ENCODE measurements at places on chromosomes 2 and 18. TPM values are rescaled to one million over a fixed set of nuclear protein-coding genes. Genes with fewer than 3 reads are reported as not detected.

Gene SERPINB3
- not detected for total RNA-seq

DNA sequence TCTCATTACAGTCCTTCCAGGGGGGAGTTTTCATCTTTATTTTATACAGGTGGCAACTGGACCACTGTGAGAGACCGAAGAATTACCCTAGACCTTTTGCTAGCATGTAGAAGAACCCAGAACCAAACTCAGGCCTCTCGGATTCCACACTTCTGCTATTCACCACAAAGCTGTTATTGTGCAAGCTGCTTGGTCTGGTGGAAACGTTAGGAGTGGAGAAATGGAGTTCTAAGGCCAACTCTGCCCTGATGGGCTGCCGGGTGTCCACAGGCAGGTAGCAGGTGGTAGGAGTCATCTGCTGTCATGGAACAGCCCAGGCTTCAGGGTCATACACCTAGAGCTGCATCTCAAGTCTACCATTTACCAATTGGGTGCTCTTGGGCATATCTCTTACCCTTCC, 218.8 kb downstream of the BCL11A start:
- no peaks in the 10 kb centered on the region for H3K4me1 ChIP-seq
- no peaks in the 10 kb centered on the region for H3K27me3 ChIP-seq
- no peak overlapping the region for H3K27ac ChIP-seq
- H3K36me3 ChIP-seq: no peaks in the 10 kb centered on the region

- no peaks in the 10 kb centered on the region for H3K4me1 ChIP-seq
- H3K36me3 ChIP-seq: no peaks in the 10 kb centered on the region
- no peak for DNase-seq
- no peak overlapping the region for H3K27ac ChIP-seq
These were observed 321.8 kb upstream of the CWC22 start for GRCh38 chr2:180328795-180329422.

Gene TRABD2A
- 11.8 TPM for total RNA-seq

DNA sequence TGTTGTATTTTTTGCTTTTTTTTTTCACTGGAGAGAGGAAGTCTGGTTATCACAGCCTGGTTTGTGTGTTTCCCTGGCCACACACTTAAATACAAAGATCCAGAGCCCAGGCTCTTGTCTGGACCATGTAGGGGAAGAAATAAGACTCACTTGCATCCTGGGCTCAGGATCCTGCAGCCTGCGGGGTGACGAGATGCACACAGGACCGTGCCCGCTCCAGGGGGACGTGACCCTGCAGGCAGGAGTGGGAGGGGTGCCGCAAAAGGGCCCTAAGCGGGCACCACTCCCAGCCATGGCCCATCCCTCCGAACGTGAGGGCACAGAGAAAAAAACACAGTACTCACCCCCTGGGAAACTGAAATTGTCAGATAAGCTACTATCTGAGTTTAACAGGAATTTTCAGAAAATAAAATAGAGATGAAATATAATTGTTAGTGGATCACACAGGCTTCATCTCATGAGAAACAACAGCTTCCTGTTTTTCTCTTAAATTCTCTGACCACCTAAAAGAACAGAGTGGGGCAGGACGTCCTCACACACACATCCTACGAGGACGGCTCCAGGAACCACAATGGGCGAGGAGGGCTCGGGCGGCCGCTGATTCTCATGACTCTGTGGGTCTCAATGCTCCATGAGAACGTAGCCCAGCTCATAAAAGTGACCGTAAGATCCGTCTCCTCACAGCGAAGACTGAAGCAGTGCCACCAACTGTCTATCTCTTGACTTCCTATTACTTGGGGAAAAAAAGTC, 142.6 kb upstream of the ALKAL2 start:
- no peaks in the 10 kb centered on the region for H3K27me3 ChIP-seq
- DNase-seq: no peak
- no peak overlapping the region for H3K27ac ChIP-seq
- H3K4me3 ChIP-seq: no peak overlapping the region

Gene CHST9
- not detected for total RNA-seq

DNA sequence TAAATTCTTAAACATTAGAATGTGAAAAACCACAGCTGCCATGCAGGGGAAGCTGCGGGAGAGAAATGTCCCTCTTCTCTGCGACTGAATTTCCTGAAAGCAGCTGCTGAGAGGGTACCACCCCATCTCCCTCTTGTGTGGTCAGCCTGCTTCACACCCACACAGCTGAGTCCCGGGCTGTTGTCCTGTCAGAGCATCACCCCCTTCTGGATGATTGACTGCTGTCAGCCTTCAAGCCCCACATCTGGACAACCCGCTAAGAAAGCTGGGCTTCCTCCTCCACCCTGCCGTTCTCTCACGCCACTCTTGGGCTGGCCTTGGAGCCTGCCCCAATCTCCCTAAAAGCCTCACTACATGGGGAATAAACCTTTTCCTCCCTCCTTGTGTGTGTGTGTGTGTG, 26.0 kb downstream of the SH3YL1 start:
- H3K27me3 ChIP-seq: no peaks in the 10 kb centered on the region
- DNase-seq: no peak
- H3K27ac ChIP-seq: no peak overlapping the region
- H3K4me3 ChIP-seq: no peak overlapping the region

Gene KLF11
- 13.6 TPM for total RNA-seq
